ENCODE measurements at places on chromosomes 13 and 19.

GRCh38 chr19:18340990-18341868 is 831 bp downstream of the PGPEP1 start:
- DNase-seq, result no peak

- DNase-seq, result no peak
Measured at GRCh38 chr13:53460796-53461195, 432.2 kb downstream of the OLFM4 start.

DNA sequence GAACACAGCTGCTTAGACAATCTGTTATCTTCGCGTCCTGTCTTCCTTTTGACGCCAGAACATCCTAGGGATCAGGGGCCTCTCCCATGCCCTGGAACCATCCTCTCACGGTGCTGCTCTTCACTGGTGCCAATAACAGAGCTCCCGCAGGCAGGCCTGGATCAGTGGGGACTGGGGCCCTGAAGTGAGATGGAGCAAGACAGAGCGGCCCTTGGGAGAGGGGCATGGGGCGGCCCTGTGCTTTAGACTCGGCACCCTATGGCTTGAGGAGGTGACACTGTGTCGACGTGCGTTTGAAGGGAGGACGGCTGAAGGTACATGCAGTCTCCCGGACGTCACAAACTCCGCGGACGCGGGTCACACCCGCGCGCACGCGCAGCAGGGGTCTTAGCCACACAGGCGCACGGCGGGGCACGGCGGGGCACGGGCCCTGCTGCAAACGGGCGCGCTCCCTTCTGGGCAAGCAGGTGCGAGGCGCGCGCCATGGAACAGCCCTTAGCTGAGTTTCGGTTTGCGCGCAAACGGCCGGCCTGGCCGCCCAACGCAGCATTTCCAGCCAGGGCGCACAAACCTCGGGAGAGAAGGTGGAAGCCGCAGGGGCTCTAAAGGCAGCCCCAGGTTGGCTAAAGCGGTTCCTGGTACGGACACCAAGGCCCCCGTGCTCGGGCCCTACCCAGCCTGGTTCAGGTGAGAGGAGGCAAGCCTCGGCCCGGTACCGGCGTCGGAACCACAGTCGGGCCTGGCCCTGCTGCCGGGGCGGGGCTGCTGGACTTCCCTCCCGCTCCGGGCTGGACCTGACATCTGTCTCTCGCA is 16.5 kb upstream of the RNF17 start:
- no peak for DNase-seq

GRCh38 chr19:46844067-46844489 is 6.6 kb downstream of the AP2S1 start:
- no peak for DNase-seq

DNA sequence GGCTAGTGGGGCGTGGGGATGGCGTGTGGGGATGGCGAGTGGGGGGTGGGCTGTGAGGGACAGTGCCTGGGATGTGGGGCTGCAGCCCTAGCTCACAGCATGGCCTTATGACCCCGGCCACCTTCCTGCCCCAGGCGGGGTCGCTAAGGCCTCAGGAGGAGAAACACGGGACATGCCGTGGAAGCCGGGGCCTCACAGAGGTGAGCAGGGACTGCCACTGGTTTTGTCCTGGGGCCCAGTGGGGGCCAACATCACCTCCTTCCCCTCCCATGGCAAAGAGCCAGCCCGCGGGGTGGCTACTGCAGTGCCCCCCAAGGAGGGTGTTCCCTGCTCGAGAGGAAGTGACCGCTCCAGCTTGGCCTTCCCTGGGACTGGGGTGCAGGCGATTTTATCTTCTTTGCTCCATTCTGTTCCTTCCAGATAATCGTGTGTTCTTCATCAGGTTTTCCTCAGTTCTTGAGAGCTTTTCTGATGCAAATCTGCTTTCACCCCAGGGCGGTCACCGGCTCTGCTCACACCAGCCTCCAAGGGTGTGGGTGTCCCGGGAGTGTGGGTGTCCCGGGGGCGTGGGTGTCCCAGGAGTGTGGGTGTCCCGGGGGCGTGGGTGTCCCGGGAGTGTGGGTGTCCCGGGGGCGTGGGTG is 1.2 kb downstream of the F7 start:
- DNase-seq, result no peak

GRCh38 chr13:25963674-25964073 is 88.1 kb downstream of the SHISA2 start:
- peak; percentile 69 for DNase-seq

DNA sequence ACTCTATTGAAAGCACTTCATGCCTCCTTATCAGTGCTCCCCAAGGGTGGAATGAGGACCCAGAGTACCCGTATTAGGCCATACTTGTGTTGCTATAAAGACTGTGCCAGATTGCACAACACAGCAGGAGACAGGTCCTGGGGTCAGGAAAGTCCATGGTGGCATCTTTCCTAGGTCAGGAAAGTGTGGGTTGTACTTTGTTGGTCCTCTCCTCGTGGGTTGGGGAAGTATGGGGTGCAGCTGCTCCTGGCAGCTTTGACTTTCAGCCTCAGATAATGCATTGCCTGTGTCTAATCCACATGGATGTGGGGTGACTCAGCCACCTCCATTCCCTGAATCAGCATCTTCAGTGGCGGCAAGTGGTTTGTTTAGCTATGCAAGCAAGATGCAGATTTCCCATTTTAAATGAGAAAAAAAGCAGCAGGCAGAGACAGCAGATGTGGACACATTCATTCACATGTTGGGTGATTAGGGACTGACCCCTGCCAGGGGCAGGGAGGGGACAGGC is 8.4 kb upstream of the CYP2B6 start:
- no peak for DNase-seq

DNA sequence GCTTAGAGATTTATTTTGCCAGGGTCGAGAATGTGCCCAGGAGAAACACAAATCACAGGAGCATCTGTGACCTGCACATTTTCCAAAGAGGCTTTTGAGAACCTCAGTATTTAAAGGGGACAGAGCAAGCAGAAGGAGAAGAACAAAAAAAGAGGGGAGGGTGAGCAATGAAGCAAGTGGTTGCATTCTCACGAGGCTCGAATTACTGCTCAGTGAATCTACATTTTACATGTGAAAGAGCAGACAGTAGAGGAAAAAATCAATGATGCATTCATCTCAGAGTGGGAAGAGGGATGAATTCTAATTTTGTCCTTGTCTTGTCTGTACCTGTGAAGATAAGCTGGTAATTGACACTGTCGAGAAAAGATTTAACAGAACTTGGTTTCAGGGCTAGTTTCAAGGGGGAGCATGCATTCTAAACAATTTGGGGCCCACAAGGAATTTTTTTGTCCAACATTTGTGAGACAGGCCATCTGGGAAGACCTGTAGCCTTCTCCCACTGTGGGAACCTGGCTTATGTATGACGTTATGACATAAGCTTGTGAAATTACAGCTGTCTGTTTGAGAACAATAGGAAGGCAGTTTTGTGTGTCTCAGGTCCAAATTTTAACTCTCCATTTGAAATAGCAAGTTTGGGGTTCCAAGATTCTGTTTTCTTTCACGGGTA is 855.1 kb downstream of the SLITRK5 start:
- no peak for DNase-seq

DNA sequence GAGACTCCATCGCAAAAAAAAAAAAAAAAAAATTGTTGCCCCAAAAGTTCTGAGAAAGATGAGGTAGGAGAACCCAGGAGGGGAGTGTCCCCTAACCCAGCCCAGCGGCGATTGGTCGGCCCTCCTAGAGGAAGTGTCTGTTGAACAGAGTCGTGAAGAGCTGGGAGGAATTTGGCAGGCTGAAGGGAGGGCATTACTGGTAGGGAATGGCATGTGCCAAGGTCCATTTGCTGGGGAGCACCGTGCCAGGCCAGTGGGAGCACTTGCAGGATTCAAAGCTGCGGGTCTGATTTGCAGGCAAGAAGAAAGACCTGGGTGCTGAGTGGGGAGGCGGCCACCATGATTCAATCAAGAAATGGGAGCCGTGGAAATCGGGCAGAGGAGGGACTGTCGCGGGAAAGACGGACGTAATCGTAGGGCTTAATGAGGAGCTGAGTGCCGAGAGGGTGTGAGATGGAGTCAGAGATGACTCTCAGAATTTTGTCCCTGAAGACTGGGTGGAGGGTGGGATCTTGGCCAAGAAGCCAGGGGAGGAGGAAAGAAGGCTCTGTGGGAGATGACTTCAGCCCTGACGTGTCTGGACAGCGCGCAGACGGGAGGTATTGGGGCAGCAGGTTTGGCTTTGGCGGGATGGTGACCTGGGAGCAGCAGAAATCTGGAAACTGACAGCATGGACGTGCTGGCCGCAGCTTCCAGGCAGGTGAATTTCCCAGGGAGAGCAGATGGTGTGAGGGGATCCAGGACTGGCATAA is 15.4 kb downstream of the CERS4 start:
- no peak for DNase-seq

- no peak for DNase-seq
Measured at GRCh38 chr19:31339411-31339810, 9.8 kb downstream of the TSHZ3 start.

- DNase-seq, result no peak
Measured at GRCh38 chr13:36418022-36418805, 14.1 kb upstream of the CCNA1 start.

DNA sequence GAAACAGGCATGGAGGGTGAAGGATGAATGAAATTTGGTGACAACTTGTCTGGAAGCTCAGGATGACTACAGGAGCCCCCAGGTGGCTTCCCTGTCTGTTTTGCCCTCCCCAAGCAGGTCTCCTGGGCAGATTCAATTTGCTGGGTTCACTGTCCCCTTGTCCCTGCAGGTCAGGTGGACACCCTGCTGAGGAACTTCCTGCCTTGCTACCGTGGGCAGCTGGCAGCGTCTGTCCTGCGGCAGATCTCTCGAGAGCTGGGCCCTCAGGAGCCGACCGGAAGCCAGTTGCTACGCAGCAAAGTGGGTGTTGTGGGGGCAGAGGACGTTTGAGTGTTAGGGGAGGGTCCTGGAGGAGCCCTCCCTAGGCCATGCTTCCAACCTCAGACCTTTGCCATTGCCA is 19.1 kb downstream of the PGLS start:
- no peak for DNase-seq

GRCh38 chr13:113422807-113423519 is 30.3 kb downstream of the ADPRHL1 start:
- DNase-seq, result no peak

- peak; percentile 78 for DNase-seq
Measured at GRCh38 chr19:30590596-30591229, 218.5 kb downstream of the ZNF536 start.

- DNase-seq, result no peak
Measured at GRCh38 chr13:35770756-35771297, 294.3 kb upstream of the MAB21L1 start.

DNA sequence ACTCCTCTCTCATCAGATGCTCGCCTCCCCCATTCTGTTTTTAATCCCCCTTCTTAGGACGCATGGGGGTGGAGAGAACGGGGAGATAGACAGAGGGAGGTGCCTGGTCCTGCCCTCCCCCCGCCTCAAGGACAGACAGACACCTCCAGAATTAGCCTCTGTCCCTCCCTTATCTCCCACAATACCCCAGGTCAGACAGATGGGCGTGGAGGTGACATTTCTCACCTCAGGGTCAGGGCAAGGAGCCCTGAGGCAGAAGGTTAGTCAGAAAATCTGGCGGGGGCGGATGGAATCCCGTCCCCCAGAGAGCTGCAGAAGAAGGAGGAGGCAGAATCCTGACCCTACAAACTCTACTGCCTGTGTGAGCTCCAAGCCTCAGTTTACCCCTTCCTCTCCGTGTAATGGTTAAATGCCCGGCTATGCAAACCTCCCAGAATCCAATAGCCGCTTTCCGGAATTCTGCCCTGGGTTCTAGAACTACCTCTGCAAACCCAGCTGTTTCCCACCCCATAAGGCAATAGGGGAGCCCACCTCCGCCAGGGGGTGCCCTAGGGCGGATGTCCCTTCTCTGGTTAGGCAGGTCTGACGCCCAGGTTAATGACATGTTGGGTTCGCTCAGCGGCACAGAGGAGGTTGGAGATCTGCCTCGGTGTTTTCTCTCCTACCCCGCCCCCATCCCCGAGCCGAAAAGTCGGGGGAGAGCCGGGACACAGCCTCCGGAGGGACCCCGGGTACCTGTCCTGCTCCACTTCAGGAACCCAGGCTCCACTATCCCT is 900 bp downstream of the PPP1R13L start:
- no peak for DNase-seq

- DNase-seq, result no peak
Measured at GRCh38 chr13:33321686-33322542, 36.4 kb upstream of the STARD13 start.

- no peak for DNase-seq
Measured at GRCh38 chr19:5358173-5358800, 17.7 kb upstream of the PTPRS start.

- DNase-seq, result no peak
Measured at GRCh38 chr13:99758460-99759162, 213.0 kb downstream of the ZIC5 start.

- no peak for DNase-seq
Measured at GRCh38 chr13:66634384-66634783, 595.8 kb downstream of the PCDH9 start.

GRCh38 chr13:113956571-113956970 is 17.3 kb downstream of the C13orf46 start:
- no peak for DNase-seq

- no peak for DNase-seq
Measured at GRCh38 chr13:56923626-56924140, 217.0 kb upstream of the PRR20A start.

- peak; percentile 11 for DNase-seq
Measured at GRCh38 chr19:5623397-5624017, 624 bp downstream of the SAFB start.

GRCh38 chr13:114149774-114150740 is 17.6 kb upstream of the RASA3 start:
- DNase-seq, result no peak

GRCh38 chr13:110214637-110215036 is 92.3 kb downstream of the COL4A1 start:
- no peak for DNase-seq

- no peak for DNase-seq
Measured at GRCh38 chr19:6947745-6948144, 60.4 kb downstream of the ADGRE1 start.

DNA sequence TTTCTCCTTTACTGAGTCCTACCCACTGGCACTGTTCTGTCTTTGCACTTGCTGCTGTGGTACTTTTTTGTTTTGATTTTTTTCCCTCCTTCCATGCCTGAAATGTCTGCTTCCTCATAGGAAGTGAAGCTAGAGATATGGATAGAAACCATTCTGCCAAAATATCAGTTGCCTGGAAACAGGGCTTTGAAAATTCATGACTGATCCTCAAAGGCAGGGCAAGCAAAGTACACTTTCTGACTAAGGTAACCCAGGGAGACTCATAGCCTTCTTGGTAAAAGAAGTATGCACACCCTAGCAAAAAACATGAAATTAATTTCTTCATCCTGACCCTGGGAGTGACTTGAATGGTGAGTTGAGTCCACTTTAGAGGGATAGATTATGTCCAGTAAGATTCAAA is 329.8 kb downstream of the MYO16 start:
- no peak for DNase-seq

- DNase-seq, result no peak
Measured at GRCh38 chr13:43493496-43494000, 293.2 kb downstream of the ENOX1 start.

DNA sequence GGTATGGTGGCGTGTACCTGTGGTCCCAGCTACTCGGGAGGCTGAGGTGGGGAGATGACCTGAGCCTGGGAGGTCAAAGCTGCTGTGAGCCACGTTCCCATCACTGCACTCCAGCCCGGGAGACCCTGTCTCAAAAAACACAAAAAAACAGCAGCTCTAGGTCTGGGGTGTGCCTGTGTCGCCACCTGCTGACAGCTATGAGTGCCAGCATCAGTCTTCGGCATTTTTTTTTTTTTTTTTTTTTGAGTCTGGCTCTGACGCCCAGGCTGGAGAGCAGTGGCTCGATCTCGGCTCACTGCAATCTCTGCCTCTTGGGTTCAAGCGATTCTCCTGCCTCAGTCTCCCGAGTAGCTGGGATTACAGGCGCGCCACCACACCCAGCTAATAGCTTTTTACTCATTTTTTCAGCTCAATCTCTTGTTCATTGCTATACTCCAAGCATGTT is 10.1 kb downstream of the AP2S1 start:
- no peak for DNase-seq

- DNase-seq, result no peak
Measured at GRCh38 chr13:73334445-73334844, 275.6 kb downstream of the KLF5 start.
